ENCODE measurements at places on chromosomes 1 and 21. TPM values are rescaled to one million over a fixed set of nuclear protein-coding genes. Genes with fewer than 3 reads are reported as not detected.

The WNT3A gene
- not detected for total RNA-seq

The RAB29 gene
- total RNA-seq, result 25.5 TPM

The DIRAS3 gene
- 0.36 TPM for total RNA-seq

DNA sequence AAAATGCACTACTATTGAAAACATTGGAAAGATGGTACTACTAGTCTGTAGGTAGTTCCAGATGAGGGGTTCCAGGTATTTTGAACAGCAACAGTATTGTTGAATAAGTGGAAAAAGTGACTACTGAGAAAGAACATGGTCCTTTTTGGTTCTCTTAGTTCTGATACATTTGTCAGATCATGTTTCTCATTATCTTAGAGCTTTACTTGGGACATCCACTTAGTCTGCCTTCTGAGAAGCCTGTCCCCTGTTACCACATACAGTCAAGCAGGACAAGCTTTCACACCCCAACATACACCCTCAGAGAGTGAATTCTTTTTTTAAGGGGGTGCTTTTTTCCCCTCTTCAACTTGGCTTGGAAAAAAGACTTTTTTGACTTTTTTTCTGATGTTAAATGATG is 41.0 kb upstream of the MACF1 start:
- H3K36me3 ChIP-seq, result no peaks in the 10 kb centered on the region
- H3K27me3 ChIP-seq, result no peaks in the 10 kb centered on the region
- peaks cover 88% of the 10 kb centered on the region for H3K4me1 ChIP-seq
- H3K4me3 ChIP-seq, result no peak overlapping the region
- DNase-seq, result no peak
- H3K27ac ChIP-seq, result no peak overlapping the region

DNA sequence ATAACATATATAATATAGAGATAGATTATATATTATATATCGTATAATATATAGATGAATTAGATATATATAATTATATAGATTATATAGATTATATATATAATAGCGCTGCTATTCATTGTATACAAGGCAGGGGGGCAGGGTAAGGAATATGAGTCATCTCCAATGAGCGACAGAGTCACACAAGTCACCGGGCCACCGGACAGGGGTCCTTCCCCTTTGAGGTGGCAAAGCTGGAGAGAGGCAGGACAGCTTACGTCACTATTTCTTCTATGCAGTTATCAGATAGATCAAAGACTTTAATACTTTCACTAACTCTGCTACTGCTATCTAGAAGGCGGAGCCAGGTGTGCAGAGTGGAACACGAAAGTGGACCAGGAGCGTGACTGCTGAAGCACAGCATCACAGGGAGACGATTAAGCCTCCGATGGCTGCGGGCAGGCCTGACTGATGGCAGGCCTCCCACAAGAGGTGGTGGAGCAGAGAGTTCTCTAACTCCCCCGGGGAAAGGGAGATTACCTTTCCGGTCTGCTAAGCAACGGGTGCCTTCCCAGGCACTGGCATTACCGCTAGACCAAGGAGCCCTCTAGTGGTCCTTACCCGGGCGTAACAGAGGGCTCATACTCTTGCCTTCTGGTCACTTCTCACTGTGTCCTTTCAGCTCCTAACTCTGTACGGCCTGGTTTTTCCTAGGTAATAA is 2154.7 kb downstream of the MRPL39 start:
- no peak overlapping the region for H3K4me3 ChIP-seq
- no peaks in the 10 kb centered on the region for H3K36me3 ChIP-seq
- no peaks in the 10 kb centered on the region for H3K27me3 ChIP-seq
- no peak for DNase-seq
- H3K4me1 ChIP-seq, result no peaks in the 10 kb centered on the region
- H3K27ac ChIP-seq, result no peak overlapping the region

GRCh38 chr21:17537299-17537698 is 24.5 kb downstream of the CXADR start:
- no peaks in the 10 kb centered on the region for H3K36me3 ChIP-seq
- no peak overlapping the region for H3K4me3 ChIP-seq
- no peak overlapping the region for H3K27ac ChIP-seq
- DNase-seq, result no peak

GRCh38 chr1:183925947-183926346 is 111.6 kb downstream of the COLGALT2 start:
- peaks cover 29% of the 10 kb centered on the region for H3K36me3 ChIP-seq
- H3K4me3 ChIP-seq, result no peak overlapping the region
- no peak for DNase-seq

- H3K4me3 ChIP-seq, result no peak overlapping the region
- H3K36me3 ChIP-seq, result no peaks in the 10 kb centered on the region
- no peak overlapping the region for H3K27ac ChIP-seq
- no peaks in the 10 kb centered on the region for H3K27me3 ChIP-seq
These were observed 55.7 kb downstream of the MRPL39 start for GRCh38 chr21:25551569-25551968.

GRCh38 chr1:13950637-13951036 is 250.6 kb downstream of the PRDM2 start:
- no peaks in the 10 kb centered on the region for H3K36me3 ChIP-seq
- no peaks in the 10 kb centered on the region for H3K27me3 ChIP-seq
- no peak overlapping the region for H3K27ac ChIP-seq
- no peaks in the 10 kb centered on the region for H3K4me1 ChIP-seq
- H3K4me3 ChIP-seq, result no peak overlapping the region

GRCh38 chr1:235533476-235534168 is 29.4 kb upstream of the B3GALNT2 start:
- H3K36me3 ChIP-seq, result no peaks in the 10 kb centered on the region
- H3K4me3 ChIP-seq, result no peak overlapping the region
- no peak overlapping the region for H3K27ac ChIP-seq
- no peaks in the 10 kb centered on the region for H3K27me3 ChIP-seq
- DNase-seq, result no peak

GRCh38 chr1:183989078-183989577 is 48.4 kb downstream of the COLGALT2 start:
- DNase-seq, result no peak
- no peaks in the 10 kb centered on the region for H3K27me3 ChIP-seq
- no peaks in the 10 kb centered on the region for H3K36me3 ChIP-seq
- peaks cover 44% of the 10 kb centered on the region for H3K4me1 ChIP-seq

DNA sequence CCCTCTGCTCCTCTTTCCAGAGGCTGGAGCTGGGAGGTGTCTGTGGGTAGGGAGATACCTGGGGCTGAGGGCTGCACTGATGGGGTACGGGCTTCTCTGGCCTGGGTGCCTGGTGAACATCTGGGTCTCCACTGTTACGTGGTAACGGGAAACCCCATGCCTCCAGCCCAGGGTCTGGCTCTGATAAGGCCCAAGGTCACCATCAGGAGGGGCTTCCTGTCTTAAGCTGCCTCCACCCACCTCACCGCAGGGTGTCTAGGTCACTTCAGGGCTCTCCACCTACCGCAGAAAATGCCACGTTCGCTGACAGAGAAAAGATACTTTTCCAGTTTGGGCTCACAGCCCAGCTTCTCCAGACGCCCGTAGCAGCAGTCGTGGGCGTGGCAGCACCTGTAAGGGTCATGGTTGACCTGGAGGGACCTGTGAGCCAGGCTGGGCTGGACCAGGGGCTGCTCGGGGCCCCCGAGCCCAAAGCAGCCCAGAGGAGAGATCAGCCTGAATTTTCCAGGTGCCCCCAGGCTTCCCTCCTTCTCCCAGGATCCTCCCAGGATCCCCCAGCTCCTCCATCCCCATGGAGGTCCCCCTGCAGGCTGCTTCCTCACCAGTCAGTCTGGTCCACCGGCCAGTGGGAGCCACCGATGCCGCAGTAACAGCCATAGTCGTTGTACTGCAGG is 1.3 kb downstream of the PLA2G2E start:
- H3K27ac ChIP-seq, result no peak overlapping the region
- DNase-seq, result no peak
- H3K27me3 ChIP-seq, result peaks cover 12% of the 10 kb centered on the region
- peaks cover 6% of the 10 kb centered on the region for H3K4me1 ChIP-seq

DNA sequence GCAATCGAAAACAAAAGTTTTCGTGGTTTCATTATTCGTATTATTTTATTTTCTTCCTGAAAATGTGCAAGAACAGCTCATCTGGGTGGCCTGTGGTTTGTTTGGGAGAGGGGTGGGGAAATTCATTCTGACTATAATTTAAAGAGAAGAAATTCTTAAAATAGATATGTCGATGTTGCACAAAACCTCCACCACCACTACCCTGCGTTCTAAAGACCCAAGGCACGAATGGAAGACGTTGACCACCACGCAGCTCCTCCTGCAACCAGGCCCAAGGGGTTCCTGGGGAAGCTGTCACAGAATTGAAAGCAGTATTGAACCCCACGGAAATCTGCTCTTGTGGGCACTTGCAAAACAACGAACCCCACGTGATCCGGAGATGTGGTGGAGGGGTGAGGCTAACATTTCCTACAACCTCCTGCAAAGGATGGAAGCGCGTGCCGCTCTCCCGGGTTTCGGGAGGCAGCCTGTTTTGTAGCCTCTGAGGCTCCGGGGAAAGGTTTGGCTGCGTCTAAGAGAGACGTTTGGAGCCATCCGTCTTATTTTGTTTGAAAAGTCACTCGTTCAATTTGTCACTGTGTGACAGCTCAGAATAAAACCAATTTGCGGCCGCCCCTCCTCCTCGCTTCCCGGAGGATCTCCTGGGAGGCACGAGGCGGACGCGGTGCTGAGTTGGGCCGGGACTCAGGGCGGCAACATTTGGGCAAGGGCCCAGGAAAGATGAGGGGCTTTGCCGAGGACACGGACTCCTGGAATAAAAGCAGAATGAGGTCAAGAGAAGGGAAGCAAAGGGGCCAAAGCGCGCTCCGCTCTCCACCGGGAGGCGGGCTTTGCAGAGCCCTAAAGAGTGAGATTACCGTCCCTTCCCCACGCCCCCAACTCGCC is 810 bp upstream of the HLX start:
- H3K36me3 ChIP-seq, result peaks cover 6% of the 10 kb centered on the region
- H3K4me3 ChIP-seq, result peak overlapping the region; percentile 66
- H3K27me3 ChIP-seq, result peaks cover 77% of the 10 kb centered on the region
- DNase-seq, result no peak
- H3K27ac ChIP-seq, result no peak overlapping the region

Data from chondrocyte (in vitro differentiated cells).